H9 (cell line): ENCODE measurements at places on chromosomes 2 and 18.

- no peak for DNase-seq
These were observed 379.7 kb downstream of the PTPRM start for GRCh38 chr18:7946734-7947377.

DNA sequence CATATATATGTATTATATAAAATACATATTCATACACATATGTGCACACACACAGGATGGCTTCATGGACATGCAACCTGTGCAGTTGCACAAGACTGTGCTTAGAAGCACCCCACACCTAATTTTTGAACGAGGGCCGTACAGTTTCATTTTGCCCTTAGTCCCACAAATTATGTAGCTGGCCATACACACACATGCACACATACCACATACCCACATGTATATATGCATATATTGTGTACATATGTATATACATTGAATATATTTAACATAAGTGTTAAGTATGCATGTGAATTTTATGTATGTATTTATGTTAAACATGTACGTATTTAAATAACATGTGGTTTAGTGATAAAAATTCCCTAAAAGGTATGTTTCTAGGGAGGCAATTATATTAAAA is 18.3 kb downstream of the GPATCH11 start:
- no peak for DNase-seq

DNA sequence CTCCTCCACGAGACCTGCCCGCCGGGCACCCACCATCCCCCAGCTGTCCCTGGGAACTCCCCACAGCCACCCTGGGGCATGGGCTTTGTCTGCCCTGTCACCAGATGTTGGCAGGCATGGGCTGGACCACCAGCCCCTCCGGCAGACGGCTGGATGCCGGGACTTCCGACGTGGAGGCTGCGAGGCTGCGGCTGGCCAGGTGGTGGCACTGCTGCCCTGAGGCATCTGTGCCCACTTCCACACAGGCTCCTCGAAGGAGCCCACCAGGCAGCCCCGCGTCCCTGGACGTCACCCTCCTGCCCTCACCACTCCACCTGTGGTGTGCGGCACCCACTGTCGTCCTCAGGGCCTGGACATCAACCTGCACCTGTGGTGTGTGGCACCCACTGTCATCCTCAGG is 319.9 kb upstream of the SALL3 start:
- DNase-seq = peak; percentile 70

DNA sequence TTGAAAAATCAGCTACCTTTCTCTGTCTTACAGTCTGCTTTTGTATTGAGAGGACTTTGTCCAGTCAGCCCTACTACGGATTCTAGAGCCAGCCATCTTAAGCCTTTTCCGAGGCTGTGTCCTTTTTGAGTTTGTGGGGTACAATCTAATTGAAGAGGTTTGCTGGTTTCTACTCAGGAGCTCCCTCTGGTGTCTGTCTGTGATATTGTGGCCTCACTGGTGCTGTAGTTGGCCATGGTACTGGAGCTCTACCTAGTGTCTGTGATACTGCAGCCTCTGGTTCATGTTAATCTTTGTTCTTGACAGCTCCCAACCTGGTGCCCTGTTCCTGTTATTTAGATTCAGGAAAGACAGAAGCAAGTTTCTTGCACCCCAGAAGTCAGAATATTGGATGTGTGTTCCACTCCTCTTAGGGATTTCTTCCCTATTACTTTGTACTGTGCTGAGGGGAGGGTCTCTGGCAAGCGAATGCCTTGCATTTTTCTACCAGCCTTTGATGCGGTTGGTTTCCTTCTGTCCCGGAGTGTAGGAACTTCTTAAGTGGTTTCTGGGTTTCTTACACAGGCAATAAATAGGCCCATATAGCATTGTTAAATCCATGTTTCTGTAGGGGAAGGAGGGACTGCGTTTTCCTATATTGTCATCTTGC is 78.5 kb downstream of the ACSL3 start:
- DNase-seq = peak; percentile 84

DNA sequence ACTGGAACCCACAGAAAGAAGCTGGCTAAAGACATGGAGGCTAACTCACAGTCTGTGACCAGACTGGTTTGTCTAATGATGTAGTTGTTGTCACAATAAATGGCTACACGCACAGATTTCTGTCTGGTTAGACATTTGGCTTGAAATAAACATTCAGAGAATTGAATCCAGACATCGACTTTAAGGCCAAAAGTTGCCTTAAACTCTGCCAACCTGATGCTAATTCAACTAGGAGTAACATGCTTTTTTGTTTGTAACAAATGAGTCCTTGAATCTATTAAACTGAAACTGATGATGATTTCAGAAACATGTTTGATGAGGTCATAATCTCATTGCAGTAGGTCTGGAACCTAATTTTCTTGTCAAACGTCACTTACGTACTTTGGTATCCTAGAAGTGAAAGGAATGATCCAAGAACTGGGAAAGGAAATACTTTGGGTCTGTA is 123.8 kb downstream of the ERBB4 start:
- DNase-seq = no peak
